Smooth muscle cell of trachea (primary cell): ENCODE measurements at places on chromosomes 6 and 20. TPM values are rescaled to one million over a fixed set of nuclear protein-coding genes. Genes with fewer than 3 reads are reported as not detected.

The CPNE5 gene
- 0.15 TPM in 1 of 2 replicates, not detected in the other for total RNA-seq

The TMC2 gene
- not detected in 2 replicates for total RNA-seq

The USP49 gene
- total RNA-seq = 2.2 and 5.5 TPM in 2 replicates

The PRL gene
- not detected in 2 replicates for total RNA-seq

The SLC22A23 gene
- 4.7 and 10.3 TPM in 2 replicates for total RNA-seq

The EMILIN3 gene
- under 0.01 and 0.29 TPM in 2 replicates for total RNA-seq

The L3MBTL3 gene
- 5.2 and 5.8 TPM in 2 replicates for total RNA-seq

The SLC52A3 gene
- not detected in 2 replicates for total RNA-seq

The ZNF184 gene
- total RNA-seq = 7.8 and 11.8 TPM in 2 replicates

The IER3 gene
- 14.7 and 23.0 TPM in 2 replicates for total RNA-seq

The ARHGAP40 gene
- not detected in 2 replicates for total RNA-seq

The CALHM5 gene
- 5.5 and 6.3 TPM in 2 replicates for total RNA-seq

The PPP1R16B gene
- under 0.01 and 0.15 TPM in 2 replicates for total RNA-seq

The GLP1R gene
- not detected in 2 replicates for total RNA-seq
